ENCODE measurements at places on chromosomes 12 and 14.

GRCh38 chr14:39145266-39145966 is 24.7 kb downstream of the TRAPPC6B start:
- H3K4me1 ChIP-seq = no peaks in the 10 kb centered on the region
- no peak overlapping the region for H3K27ac ChIP-seq
- peaks cover 8% of the 10 kb centered on the region for H3K36me3 ChIP-seq
- no peak for DNase-seq
- H3K4me3 ChIP-seq = no peak overlapping the region

DNA sequence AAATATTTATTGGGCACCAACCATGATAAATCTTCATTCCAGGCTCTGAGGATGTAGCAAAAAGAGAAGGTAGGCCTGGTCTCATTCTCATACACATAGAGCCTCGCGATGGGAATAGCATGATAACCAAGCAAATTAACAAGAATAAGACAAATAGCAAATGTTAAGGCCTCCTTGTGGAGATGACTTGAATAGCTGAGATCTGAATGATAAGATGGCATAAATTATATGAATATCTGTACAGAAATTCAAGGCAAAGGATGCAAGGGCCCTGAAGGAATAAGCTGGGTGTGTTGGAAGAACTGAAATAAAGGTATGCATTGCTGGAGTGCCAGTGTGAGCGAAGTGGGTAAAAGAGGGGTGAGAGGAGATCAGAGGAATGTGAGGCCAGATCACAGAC is 114.8 kb downstream of the ALX1 start:
- no peaks in the 10 kb centered on the region for H3K4me1 ChIP-seq
- no peak for DNase-seq
- no peak overlapping the region for H3K27ac ChIP-seq
- H3K4me3 ChIP-seq = no peak overlapping the region
- H3K36me3 ChIP-seq = no peaks in the 10 kb centered on the region

DNA sequence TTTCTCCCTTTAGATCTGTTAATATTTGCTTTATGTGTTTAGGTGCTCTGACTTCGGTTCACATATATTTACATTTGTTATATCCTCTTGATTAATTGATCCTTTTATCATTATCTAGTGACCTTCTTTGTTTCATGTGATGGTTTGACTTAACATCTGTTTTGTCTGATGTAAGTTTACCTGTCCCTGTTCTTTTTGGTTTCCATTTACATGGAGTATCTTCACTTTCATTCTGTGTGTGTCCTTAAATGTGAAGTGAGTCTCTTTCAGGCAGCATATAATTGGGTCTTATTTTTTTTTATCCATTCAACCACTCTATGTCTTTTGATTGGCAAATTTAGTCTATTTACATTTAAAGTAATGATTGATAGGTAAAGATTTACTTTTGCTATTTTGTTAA is 24.2 kb downstream of the TRMT5 start:
- no peak overlapping the region for H3K4me3 ChIP-seq
- H3K27me3 ChIP-seq = peaks cover 7% of the 10 kb centered on the region
- DNase-seq = no peak
- no peak overlapping the region for H3K27ac ChIP-seq
- peaks cover 28% of the 10 kb centered on the region for H3K36me3 ChIP-seq
- no peaks in the 10 kb centered on the region for H3K4me1 ChIP-seq

- H3K27ac ChIP-seq = no peak overlapping the region
- H3K4me1 ChIP-seq = peaks cover 31% of the 10 kb centered on the region
- H3K27me3 ChIP-seq = peaks cover 12% of the 10 kb centered on the region
- no peak for DNase-seq
- no peak overlapping the region for H3K4me3 ChIP-seq
Observed at GRCh38 chr12:3182426-3182825, 105.2 kb downstream of the TSPAN9 start.

DNA sequence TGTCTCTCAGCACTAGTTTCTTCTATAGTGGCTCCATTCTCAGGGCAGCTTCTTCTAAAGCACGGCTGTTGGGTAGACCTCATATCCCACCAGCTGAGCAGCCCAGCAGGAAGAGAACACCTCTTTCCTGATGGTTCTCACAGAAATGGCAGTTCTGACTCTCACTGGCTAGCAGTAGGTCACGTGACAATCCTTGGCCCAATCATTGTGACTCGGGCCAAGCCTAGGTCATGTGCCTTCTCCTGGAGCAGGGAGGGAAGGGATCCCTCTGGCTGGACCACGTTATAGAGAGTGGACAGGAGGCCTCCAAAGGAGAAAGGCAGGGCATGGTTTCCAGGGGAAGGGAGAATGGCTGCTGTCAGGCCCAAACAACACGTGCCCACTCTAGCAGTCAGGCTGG is 149.1 kb downstream of the AACS start:
- no peak for DNase-seq
- H3K4me1 ChIP-seq = peaks cover 11% of the 10 kb centered on the region
- H3K27ac ChIP-seq = no peak overlapping the region
- no peak overlapping the region for H3K4me3 ChIP-seq
- peaks cover 8% of the 10 kb centered on the region for H3K27me3 ChIP-seq
- H3K36me3 ChIP-seq = peaks cover 5% of the 10 kb centered on the region

- no peaks in the 10 kb centered on the region for H3K36me3 ChIP-seq
- H3K4me1 ChIP-seq = no peaks in the 10 kb centered on the region
- H3K27ac ChIP-seq = no peak overlapping the region
- no peaks in the 10 kb centered on the region for H3K27me3 ChIP-seq
- no peak for DNase-seq
Observed at GRCh38 chr12:34097213-34097612, 74.9 kb downstream of the ALG10 start.

- H3K36me3 ChIP-seq = no peaks in the 10 kb centered on the region
- peak overlapping the region; percentile 13 for H3K4me3 ChIP-seq
- H3K27ac ChIP-seq = no peak overlapping the region
- H3K4me1 ChIP-seq = peaks cover 16% of the 10 kb centered on the region
- peaks cover 5% of the 10 kb centered on the region for H3K27me3 ChIP-seq
Observed at GRCh38 chr14:68815298-68816182, 22.7 kb upstream of the ZFP36L1 start.

- H3K27me3 ChIP-seq = no peaks in the 10 kb centered on the region
- H3K27ac ChIP-seq = no peak overlapping the region
- H3K4me1 ChIP-seq = no peaks in the 10 kb centered on the region
- DNase-seq = no peak
Observed at GRCh38 chr12:68034567-68034966, 45.3 kb downstream of the IFNG-AS1 start.

DNA sequence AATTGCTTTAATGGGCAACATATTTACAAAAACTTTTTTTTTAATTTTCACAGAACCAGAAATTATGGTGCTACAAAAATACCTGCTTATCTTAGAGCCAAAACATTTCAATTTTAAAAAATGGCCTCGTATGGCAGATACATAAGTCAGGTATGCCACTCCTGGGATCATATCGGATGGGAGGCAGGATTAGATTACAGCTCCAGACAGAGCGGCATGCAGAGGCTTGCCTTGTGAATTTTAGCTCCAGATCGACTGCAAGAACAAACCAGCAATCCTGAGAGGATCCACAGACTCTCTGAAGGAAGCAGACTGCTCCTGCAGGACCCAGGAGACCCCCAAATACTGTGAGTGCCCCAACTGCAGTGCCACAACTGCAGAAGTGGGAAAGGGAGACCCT is 169.3 kb upstream of the AMIGO2 start:
- no peak overlapping the region for H3K27ac ChIP-seq
- peaks cover 2% of the 10 kb centered on the region for H3K27me3 ChIP-seq
- no peak for DNase-seq

- no peaks in the 10 kb centered on the region for H3K27me3 ChIP-seq
- H3K4me3 ChIP-seq = no peak overlapping the region
- no peak for DNase-seq
- no peak overlapping the region for H3K27ac ChIP-seq
Observed at GRCh38 chr12:78101946-78102635, 271.4 kb downstream of the NAV3 start.

GRCh38 chr12:69430942-69431590 is 39.1 kb upstream of the FRS2 start:
- no peaks in the 10 kb centered on the region for H3K27me3 ChIP-seq
- H3K4me1 ChIP-seq = no peaks in the 10 kb centered on the region
- DNase-seq = no peak
- no peak overlapping the region for H3K4me3 ChIP-seq
- H3K36me3 ChIP-seq = no peaks in the 10 kb centered on the region

DNA sequence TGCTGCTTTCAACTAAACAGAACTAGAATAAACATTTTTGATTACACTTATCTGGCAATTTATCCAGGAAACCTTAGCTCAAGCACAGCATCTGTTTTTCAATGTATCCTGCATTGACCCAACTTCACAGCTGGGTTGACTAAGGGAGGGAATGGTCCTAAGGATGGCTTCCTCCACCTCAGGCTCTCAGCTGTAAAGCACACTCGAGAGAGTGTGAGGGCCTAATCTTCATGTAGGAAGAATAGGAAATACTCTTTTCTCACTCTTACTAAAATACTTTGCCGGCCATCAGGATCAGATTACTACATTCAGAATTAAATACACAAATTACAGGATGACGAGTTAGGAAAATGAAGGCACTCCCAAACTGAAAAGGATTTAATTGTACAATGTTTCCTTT is 7.2 kb downstream of the SETD3 start:
- H3K4me3 ChIP-seq = no peak overlapping the region
- H3K27ac ChIP-seq = no peak overlapping the region
- no peaks in the 10 kb centered on the region for H3K27me3 ChIP-seq
- no peak for DNase-seq
- H3K36me3 ChIP-seq = no peaks in the 10 kb centered on the region
- peaks cover under 1% of the 10 kb centered on the region for H3K4me1 ChIP-seq

DNA sequence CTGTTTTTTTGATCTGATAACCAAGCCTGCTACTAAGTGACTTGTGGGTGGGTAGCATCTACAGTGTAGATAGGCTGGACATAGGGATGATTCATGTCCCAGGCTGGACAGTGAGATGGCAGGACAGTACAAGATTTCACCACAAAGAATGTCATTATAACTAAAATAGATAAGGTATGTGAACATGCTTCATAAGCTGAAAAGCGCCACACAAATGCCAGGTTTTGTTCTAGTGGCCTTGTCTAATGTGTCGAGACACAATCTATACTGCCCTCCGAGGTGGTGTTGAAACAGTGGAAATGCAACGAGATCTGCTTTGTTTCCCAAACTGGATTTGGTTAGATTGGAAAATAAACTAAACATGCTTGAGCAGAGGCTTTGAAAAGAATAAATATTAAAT is 4.4 kb downstream of the LGALS3 start:
- no peaks in the 10 kb centered on the region for H3K36me3 ChIP-seq
- H3K27me3 ChIP-seq = peaks cover 10% of the 10 kb centered on the region
- no peak overlapping the region for H3K27ac ChIP-seq
- H3K4me3 ChIP-seq = no peak overlapping the region
- peaks cover 4% of the 10 kb centered on the region for H3K4me1 ChIP-seq
- no peak for DNase-seq

All from glutamatergic neuron (in vitro differentiated cells).